ENCODE measurements at places on chromosomes 4 and X.

DNA sequence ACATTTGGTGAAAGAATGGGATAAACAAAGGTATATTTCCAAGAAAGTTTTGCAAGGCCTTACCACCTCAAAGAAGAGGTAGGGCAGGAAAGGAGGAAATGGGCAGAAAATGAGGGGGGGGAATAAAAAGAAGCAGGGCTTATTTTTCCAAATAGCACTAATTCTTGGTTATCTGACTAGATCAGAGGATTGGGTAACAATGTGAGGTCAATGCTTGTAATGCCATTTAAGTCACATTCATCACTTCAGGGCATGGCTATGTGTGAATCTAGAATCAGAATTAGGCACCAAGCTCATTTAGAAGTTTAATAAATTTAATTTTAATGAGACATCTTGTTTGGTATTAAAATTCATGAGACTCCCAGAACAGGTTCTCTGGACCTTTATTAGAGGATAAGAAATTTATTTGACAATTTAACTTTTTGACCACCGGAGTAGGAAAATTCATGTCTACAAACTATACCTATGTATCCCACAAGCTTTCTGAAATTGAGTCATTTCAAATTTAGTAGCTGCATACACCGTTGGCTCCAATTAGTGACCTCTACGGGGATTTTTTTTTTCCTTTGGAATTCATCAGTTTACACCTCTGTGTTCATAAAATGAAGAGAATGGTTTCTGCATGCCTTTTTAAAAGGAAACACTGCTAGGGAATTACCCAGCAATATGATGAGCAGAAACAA is 1.4 kb upstream of the STS start:
- DNase-seq, result no peak

DNA sequence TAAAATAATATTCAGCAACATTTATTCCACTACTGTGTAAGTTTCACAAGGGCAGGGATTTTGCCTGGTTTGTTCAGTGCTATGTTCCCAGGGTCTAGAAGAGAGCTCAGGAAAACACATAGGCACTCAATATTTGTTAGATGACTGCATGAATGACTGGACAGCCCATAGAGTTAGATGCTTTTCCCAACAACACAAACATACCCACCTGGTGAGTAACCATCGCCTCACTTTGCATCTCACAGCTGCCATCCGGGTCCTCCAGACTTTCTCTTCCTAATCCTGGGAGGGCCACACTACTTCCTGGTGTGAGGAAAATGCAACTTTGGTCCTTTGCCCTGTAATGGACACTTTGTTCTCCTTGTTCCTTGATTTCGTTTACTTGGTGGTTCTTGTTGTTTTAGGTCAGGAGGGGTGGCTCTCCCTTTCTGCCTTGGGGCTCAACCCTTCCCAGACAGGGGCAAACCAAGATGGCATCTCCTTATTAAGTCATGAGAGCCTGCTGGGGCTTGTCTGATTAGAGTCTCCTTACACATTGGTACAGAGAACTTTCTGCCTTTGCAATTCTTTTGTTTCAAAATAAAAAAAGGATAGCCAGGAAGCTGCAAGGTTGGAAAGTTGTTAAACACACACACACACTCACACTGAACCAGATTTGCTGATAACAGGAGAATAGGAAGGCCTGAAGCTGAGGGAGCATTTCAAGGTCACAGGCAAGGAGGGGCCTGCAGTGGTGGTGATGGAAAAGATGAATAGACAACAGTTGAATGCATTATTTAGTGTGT is 190.6 kb downstream of the MID1IP1 start:
- DNase-seq, result no peak

GRCh38 chr4:22315628-22316027 is 200.2 kb downstream of the ADGRA3 start:
- DNase-seq, result no peak

- DNase-seq, result no peak
Measured at GRCh38 chr4:113823291-113823659, 61.7 kb upstream of the CAMK2D start.

DNA sequence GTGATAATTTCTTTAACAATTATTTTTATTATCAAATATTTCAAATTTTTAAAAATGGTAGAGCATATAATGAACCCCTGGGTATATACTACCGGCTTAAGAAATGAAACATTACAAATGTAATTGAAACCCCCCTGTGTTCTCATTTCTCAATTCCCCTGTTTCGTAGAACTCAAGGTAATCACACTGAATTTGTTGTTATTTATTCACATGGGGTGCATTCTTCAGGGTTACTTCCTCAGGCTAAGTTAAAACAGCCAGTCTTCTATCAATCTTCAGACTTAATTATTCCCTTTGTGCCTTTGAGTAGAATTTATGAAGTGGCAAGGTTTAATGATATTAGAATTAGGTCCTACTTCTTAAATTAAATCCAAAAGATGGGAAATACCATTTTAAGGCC is 128.2 kb downstream of the ANAPC10 start:
- DNase-seq, result no peak

DNA sequence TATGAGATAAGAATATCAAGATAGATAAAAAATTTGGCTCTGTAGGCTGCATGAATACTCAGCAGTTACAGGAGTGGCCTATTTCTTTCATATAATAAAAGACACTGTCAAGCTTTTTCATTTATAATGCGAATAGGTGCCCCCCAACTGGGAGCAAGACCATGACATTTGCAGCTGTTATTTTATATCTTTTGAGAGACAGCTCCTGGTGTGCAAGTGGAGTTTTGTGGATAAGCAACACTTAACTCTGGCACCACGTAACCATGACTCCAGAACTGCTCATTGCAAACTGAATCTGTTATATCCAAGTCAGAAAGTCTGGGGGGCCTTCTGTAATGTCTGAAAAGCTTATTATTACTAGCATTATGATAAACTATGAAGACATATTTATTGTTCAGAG is 1372.4 kb downstream of the C4orf33 start:
- no peak for DNase-seq

DNA sequence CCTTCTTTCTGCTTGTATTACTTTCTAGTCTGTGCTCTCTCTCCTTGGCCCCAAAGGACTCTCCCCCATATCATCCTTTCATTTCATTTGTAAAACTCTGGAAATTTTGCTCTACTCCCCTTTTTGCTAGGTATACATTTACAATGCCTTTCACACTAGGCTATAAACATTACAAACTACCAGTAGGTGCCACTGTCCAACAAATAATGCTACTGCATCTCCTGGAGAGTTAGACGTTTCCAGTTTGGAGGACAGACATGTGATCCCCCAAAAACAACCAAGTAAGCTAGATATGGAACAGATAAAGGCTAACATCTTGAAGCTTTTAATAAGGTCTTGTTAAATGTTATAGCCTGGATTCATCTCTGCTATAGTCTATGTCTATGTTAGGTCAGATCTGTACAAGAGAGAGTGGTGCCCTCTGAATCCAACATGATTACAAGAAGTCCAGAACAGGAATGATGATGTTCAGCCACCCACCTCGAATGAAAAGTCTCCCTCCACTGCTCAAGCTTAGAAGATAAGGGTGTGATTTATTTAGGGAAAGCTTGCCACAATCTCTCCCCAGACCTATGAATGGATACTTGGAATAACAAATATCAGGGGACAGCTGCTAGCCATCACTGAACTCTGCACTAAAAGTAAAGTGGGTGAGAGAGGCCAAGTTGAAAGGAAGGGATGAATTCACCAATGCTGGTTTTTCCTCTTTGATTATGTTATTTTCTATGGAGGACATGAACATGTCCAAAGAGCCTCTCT is 14.3 kb downstream of the CBR4 start:
- DNase-seq, result no peak

GRCh38 chr4:26342328-26343037 is 21.7 kb downstream of the RBPJ start:
- DNase-seq, result no peak

- no peak for DNase-seq
Measured at GRCh38 chr4:132709056-132709455, 440.0 kb upstream of the PCDH10 start.

- DNase-seq, result no peak
Measured at GRCh38 chrX:981791-982626, 230.4 kb downstream of the CRLF2 start.

GRCh38 chr4:26594371-26594770 is 10.5 kb downstream of the TBC1D19 start:
- DNase-seq, result no peak

DNA sequence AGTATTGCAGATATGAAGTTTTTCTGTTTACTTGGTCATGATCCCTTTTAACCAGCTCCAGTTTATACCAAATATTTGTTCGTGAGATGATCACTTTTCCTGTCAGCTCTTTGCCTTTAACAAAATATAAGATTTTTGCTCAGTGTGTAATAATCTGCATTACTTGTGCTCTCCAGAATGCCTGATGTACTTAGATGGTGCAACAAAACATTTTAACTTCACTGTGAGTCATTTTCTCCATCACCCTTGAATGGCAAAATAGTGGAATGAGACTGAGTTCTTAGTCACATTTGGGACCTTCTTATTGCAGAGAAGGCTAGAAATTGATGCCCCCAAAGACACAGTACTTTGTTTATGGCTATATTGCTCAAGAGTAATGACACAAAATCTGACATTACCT is 252.0 kb downstream of the FRMPD4 start:
- no peak for DNase-seq

- DNase-seq, result no peak
Measured at GRCh38 chrX:111585337-111585736, 73.9 kb downstream of the SERTM2 start.

DNA sequence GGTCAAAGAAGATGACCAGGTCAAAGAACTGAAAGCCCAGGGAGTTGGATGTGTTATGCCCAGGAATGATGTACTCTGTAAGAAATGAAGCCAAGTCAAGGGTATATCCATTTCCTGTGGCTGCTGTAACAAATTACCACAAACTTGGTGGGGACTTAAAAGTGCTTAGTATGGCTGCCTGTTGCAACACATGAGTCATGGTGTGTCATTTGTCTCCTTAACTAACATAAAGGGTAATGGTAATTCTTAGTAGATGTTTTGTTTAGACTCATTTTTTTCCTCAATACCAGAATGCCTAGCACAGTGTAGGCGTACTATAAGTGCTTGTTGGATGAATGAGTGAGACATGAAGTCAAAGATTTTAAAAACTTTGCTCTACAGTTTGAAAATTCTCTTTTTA is 45.7 kb downstream of the SYTL5 start:
- no peak for DNase-seq

DNA sequence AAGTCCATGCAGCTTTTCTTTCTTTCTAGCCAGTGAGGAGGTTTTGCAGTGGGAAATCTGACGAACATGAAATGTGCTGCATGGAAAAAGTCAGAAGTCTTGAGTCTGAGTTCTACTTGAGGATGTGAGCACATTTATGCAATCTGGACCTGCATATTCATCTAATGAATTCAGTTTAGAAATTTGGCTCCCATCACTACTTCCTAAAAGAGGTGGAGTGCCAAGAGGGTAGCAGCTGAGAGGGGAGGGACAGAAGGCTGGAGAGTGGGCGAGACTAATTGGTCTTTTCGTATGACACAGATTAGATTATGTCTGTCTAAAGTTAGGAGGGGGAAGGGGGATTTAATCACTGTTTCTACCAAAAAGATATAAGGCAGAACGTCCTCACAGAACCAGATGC is 535.9 kb downstream of the IQCM start:
- no peak for DNase-seq

- no peak for DNase-seq
Measured at GRCh38 chrX:110584083-110584482, 211.5 kb downstream of the CHRDL1 start.

- no peak for DNase-seq
Measured at GRCh38 chr4:8916906-8917305, 45.3 kb upstream of the HMX1 start.

- no peak for DNase-seq
Measured at GRCh38 chr4:145635630-145636029, 16.4 kb downstream of the MMAA start.

DNA sequence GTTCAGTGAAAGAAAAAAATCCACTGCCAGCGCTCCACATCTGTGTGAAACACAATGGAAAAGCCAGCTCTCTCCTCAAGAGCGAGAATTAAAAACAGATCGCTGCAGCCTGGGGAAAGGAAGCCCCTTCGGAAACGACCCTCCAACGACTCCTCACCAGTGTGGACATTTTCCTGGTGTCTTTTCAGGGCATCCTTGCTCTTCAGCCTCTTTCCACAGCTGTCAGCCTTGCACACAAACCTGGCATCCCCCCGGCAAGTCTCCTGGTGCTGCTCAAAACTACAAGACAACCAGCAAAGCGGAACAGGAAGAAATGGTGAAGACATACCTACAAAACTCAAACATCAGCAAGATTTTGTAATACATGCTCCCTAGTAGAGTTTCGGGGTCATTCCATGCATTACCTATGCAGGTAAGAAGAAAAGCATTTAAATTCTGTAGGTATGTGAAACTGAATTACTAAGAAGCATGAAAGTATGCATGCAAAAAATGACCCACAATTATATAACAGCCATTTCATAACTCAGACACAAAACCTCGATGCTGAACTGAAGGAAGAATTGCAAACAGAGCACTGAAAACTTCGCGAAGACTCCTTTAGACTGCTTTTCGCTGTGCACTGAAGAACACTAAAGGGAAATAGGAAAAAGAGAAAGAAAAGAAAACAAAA is 106.1 kb downstream of the PRDM5 start:
- no peak for DNase-seq

- DNase-seq, result no peak
Measured at GRCh38 chr4:56272003-56272402, 115.3 kb downstream of the AASDH start.

- DNase-seq, result no peak
Measured at GRCh38 chr4:31351695-31352094, 631.5 kb downstream of the PCDH7 start.

DNA sequence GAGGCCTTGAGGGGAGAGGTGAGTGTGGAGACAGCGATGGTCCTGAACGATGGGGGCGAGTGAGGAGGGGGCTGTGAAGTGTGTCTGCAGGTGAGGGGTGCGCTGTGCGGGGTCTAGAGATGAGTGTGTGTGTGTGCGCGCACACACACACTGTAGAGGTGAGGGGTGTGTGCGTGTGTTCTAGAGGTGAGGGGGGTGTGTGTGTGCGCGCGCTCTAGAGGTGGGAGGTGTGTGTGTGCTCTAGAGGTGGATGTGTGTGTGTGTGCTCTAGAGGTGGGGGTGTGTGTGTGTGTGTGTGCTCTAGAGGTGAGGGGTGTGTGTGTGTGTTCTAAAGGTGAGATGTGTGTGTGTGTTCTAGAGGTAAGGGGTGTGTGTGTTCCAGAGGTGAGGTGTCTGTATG is 574 bp downstream of the BST1 start:
- no peak for DNase-seq

- no peak for DNase-seq
Measured at GRCh38 chr4:183636923-183637322, 22.1 kb downstream of the RWDD4 start.

GRCh38 chrX:130836447-130836846 is 66.6 kb downstream of the ENOX2 start:
- no peak for DNase-seq

GRCh38 chr4:99723612-99724011 is 66.0 kb upstream of the C4orf54 start:
- DNase-seq, result no peak
